ENCODE measurements at places on chromosomes 11 and 22.

DNA sequence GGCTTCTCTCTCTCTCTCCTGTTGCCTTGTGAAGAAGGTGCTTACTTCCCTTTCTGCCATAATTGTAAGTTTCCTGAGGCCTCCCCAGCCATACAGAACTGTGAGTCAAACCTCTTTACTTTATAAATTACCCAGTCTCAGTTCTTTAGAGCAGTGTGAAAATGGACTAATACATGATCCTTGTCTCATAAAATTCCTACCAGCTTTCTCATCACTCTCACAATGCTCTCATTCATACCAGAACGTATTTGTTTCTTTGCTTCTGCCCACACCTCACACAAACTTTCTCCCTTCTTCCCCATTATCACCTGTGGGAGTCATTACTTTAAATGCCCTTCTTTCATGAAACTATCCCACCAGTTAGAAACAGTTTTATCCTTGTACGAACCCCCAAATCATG is 62.7 kb upstream of the ARHGAP42 start:
- no peak for DNase-seq

DNA sequence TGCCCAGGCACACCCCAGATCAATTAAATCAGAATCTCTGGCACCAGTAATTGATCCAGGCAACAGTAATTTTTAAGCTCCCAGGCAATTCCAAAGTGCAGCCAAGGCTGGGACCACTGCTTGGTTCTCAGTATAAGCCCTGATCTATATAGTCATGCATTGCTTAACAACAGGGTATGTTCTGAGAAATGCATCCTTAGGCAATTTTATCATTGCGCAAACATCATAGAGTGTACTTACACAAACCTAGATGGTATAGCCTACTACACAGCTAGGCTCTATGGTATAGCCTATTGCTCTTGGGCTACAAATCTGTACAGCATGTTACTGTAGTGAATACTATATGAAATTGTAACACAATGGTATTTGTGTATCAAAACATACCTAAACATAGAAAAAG is 651 bp upstream of the C11orf42 start:
- no peak for DNase-seq

DNA sequence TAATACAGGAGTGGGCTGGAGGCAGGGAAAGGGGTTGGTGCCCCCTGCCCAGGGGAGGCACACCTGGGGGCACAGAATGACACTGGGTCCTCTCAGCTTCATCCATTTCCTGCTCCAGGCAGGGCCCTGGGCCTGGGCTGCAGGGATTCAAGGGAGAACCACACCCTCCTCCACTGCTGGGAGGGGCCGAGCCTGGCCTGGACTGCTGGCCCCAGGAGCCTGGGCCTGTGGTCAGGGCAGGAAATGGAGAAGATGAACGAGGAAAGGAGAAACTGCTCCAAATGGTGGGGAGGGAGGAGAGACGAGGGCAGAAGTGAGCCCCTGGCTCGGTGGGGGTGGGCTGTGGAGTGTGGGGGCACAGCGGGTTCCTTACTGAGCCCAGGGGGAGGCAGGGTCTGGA is 38.1 kb upstream of the KCNQ1OT1 start:
- no peak for DNase-seq

DNA sequence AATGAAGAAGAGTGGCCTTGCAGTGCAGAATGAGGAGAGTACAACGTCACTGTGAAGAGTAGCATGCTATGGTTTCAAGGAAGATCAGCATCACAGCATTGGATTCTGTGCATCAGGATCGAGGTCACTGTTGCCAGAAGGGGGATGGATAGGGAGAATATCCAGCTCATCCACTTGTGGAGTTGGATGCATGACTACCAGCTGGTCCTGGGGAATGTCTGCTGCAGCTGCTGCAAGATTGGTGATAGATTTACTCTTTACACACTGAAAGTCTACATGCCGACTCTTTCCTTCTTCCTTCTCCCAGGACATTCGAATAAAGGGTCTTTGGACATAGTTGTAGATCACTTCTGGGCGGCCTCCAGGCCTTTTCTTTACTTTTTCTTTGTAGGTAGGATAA is 74.3 kb downstream of the BTBD10 start:
- DNase-seq = no peak

DNA sequence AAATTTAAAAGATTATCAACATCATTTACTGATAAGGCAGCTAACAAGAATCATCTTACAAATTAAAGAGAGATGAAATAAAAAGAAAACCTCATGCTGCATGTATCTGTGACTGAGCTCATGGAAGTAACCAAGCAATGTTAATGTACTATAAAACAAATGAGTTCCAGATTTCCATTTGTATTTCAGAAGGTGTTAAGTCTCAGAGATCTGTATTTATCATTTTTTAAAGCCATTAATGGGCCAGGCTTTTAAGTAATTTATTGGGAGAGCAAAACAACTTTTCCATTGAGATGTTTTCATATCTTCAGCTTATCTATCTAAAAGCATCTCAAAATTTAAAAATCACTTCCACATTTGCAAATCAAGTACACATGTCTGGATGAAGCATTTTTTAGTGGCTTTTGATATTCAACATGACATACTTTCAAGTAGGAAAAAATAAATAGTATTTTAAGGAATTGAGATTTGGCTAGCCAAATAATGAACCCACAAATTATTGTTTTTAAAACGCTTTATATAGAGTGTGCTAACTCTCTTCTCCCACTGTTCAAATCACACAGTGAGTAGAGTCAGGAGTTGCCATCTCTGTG is 17.9 kb upstream of the BBOX1 start:
- no peak for DNase-seq

GRCh38 chr11:120223793-120224192 is 13.0 kb downstream of the OAF start:
- DNase-seq = no peak

Measured in D341Med (cell line).